Stimulated activated CD4-positive, alpha-beta T cell treated with anti-CD3 and anti-CD28 coated beads, Interleukin-15, amount 100 ng/mL, for 1 hour (primary cell): ENCODE measurements at places on chromosomes 2 and 18.

DNA sequence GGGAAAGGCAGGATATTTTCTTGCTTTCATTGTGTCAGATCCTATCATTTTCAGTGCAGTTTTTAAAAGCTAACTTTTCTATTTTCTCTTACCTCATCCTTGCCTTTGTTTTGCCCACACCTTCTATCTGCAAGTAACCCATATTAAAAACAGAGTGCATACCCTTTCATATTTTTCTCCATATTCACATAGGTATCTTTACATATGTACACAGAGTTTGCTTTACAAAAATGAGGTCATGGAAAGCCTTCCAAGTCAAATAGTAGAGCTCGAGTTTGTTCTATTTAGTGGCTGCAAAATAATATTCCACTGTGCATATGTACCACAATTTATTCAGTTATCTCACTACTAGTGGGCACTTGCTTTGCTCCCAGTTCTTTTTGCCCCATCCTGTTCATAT is 3.9 kb upstream of the DHRS9 start:
- DNase-seq: no peak

- no peak for DNase-seq
Observed at GRCh38 chr2:157782057-157782845, 93.9 kb downstream of the ACVR1 start.

DNA sequence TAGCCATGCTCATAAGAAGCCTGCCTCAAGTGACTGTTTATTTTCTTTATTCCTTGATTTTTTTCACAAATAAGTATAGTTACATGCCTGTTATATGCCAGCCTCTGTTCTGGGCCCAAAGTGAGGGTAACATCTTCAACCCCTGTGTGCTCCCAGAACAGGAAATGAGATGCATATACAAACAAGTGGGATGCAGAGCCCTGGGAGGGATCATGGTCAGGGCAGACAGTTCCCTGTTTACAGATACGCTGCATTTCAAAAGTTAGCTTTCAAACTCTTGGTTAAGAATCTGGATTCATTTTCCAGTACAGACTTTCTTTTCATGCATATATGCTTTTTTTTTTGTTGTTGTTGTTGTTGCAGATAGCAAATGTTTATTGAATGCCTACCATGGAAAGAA is 24.4 kb downstream of the GPR39 start:
- no peak for DNase-seq

- DNase-seq: no peak
Observed at GRCh38 chr2:51068237-51068636, 36.3 kb upstream of the NRXN1 start.

DNA sequence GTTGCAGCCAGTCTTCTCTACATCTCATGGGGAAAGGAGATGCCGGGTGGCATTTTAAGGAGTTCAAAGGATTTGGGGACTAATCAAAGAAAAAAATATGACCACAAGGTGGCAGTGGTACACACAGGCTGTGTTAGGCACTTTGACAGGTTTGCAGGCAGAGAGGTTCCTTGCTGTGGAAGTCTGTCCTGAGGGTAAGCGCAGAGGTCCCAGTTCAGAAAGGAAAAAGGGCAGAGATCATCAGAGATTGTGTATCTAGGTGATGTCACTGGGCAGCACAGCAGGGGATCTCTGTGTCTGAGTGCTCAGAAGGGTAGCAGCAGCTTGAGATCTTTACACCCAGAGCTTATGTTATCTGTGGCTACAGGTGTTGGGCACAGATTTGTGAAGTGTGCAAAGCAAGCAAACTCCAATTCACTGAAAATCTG is 231.4 kb downstream of the LRRTM1 start:
- no peak for DNase-seq

DNA sequence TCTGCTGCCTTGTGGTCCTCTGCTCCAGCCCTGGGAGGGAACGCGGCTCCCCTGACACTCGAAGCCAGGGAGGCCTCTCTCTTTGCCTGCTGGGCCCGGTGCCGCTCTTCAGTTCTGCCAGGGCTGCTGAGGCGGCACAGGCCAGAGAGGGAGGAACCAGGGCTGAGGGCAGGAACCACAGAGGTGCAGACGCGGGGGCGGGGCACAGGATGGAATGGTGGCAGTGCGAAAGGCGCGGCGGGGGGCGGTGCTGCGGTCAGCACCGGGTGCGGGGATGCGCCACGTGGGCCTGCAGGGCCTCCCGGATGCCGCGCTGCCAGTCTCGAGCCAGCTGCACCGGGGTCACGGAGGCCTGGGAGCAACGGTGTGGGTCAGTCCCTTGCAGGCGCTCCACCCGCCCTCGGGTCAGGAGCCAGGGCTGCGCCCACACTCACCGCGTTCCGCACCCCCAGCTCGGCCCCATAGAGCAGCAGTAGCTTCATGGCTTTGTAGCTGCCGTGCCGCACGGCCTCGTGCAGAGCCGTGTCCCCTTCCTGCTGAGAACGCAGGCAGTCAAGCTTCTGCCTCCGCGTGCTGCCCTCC is 4.4 kb downstream of the ANKRD23 start:
- DNase-seq: peak; percentile 61

GRCh38 chr2:28155627-28156026 is 237.0 kb upstream of the FOSL2 start:
- DNase-seq: no peak

GRCh38 chr2:128499367-128500137 is 180.9 kb upstream of the HS6ST1 start:
- no peak for DNase-seq

DNA sequence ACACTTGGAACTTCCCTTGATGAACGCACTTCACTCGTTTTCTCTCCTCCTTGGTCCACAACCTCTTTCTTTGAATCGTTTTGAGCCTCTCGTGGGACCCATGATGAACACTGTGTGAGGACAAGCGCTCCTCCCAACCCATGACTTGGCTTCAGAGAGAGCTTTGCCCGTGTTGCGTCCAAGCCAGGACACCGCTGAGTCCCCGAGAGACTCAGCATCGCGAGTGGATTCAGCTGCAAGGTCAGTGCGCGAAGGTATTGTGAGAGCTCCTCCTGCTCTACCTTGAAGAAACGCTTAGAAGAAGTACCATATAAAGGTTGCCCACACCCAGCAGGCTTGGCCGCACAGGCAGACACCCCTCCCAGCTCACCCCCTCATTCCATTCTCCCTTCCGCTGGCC is 58.7 kb downstream of the ZNF516 start:
- no peak for DNase-seq

- DNase-seq: no peak
Observed at GRCh38 chr2:66439812-66440542, 5.1 kb downstream of the MEIS1 start.

- no peak for DNase-seq
Observed at GRCh38 chr2:106165561-106165960, 28.5 kb downstream of the UXS1 start.

DNA sequence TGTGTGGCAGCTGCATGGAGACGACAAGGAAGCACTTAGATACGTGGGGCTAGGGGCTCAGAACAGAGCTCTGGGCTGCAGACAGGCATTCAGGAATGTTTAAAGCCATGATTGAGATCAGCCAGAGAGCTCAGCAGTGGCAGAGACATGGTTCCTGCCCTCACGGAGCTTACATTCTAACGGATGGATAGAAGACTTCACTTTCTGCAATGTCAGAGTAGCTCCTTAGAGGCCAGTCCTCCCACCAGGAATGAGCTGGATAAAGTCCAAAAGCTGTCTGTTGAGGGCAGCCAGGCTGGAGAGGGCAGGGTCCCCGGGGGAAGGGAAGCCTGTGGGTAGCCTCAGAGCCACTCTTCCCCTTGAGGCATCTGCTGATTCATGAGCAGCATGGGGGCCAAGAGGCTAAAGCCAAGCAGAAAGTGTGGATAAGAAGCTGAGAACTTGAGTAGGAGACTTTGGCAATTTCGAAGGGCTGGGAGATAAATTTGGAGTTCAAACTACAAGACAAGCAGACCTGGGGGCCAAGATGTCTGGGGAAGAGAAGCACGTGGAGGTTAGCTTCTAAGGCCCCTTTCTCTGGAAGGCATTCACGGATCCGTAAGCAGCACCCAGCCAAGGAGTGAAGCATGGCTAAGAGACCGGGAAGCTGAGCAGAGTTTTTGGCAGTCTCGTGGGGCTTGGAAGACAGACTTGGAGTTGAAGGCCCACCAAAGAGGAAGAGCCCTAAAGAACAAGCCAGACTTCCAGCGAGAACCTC is 9.7 kb upstream of the CIB4 start:
- DNase-seq: no peak

GRCh38 chr2:184599872-184600222 is 1.5 kb downstream of the ZNF804A start:
- no peak for DNase-seq

DNA sequence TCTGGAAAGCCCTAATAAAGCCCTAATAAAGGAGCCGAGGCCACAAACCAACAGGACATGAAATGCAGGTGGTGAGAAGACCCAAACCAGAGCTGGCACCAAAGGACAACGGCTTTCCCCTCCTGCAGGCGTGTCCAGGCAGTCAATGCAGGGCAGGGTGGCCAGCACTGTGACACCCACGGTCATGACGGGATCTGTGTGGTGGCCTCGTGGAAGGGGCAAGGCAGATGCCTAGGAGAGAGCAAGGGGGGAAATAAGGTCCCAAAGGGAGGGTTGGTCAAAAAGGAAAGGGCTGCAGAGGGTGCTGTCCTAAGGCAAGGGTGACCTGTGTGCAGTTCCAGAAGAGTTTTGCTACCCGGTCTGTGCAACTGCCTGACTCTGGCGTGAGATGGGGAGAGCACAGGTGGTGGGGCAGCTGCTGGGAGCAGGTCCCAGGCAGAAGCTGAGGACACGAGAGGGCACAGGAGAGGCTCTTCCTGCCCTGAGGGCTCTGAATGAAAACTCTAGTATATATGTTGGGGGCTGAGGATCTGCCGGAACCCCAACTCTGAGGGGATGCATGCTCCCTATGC is 156.7 kb downstream of the TPO start:
- DNase-seq: no peak

DNA sequence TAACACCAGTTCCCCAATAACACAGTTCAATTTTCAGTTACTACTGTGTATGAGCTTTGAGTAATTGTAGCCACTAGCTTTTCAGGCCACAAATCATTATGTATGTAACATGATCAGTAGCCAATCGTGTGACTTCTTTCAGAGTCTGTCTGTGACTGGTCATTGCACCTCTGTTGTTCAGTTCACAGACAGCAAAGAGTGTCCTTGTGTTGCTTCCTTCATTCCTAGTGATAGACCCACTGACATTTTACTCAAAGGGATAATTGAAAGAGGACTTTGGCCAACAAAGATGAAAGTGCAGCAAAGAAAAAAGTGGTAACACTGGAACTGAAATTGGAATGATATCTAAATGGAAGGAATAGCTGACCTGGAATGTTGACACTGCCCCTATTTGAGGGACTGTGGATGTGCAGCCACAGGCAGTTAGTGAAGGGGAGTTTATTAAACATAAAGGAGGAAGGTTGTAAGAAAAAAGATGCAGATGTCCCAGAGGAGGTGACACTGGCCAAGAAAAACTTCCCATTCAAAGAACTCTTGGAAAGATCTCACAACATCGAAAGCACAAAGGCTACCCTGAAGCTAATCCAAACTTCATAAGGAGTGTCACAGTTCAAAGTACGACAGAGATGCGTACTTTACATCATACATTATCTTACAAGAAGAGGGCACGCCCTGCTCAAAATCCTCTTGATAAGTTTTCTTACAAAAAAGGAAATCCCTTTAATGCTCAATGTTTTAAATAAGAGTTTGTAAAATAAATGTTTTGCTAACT is 19.3 kb downstream of the TTC39C start:
- DNase-seq: no peak

DNA sequence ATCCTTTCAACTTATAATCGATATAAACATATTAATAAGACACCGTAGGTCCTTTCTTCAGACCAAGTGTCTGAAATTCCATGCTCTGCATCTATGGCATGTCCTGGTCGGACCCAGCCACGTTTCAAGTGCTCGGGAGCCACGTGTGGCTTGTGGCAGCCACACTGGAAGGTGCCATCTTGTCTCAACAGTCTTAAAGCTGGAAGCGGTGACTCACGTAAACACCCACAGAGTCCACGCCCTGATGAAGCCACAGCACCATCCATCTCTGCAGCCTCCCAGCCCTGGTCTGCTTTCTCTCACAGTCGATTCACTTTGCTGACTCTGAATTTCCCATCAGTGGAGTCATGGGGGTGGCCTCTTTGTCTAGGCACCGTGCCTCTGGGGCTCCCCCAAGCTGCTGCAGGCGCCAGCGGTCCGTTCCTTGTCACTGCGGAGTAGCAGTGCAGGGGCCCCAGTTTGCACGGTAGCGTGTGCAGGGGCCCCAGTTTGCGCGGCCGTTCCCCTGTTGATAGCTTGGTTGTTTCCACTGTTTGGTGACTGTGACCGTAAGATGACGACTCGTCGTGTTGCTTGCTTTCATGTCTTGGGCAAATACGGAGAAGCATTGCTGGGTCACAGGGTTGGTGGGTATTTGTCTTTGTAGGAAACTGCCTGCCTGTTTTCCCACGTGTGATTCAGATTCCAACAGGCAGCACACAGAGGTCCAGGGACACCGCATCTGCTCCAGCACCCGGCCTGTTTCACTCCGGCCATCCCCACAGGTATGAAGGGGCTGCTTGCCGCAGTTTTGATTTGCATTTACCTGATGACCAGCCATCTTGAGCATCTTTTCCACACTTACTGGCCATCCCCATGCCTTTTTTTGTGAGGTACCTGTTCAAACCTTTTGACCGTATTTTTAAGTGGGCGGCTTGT is 240.3 kb downstream of the HDAC4 start:
- DNase-seq: no peak

GRCh38 chr2:201208563-201209252 is 25.8 kb downstream of the CASP10 start:
- no peak for DNase-seq

- DNase-seq: no peak
Observed at GRCh38 chr2:235021752-235022151, 69.9 kb downstream of the SH3BP4 start.

GRCh38 chr2:43737097-43737854 is 36.6 kb upstream of the DYNC2LI1 start:
- no peak for DNase-seq

DNA sequence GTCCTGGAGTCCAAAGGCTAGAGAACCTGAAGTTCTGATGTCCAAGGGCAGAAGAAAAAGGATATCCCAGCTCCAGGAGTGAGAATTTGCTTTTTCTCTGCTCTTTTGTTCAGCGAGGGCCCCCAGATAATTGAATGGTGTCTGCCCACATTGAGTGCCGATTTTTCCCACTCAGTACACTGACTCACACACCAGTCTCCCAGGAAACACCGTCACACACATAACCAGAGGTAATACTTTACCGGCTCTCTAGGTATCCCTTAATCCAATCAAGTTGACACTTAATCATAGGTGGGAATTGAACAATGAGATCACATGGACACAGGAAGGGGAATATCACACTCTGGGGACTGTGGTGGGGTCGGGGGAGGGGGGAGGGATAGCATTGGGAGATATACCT is 161.5 kb downstream of the WDR7 start:
- no peak for DNase-seq

- DNase-seq: no peak
Observed at GRCh38 chr2:234880551-234881211, 71.1 kb upstream of the SH3BP4 start.

DNA sequence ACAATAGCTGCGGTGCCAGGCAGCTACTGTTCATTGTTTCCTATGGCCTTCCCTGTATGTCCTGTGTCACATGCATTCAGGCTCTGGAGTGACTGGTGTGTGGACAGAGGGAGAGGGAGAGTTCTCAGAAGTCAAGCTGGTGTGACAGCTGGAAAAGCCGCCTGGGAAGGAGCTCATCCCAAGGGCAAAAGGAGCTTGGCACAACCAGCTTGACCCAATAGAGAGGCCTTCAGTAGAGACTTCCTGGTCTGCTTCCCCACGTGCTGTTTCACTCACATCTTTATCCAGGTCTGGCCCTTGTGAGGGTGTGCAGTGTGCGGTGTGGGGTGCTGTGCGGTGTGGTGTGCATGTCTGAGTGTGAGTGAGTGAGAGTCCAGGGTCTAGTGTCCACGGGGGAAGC is 11.1 kb upstream of the NT5DC4 start:
- DNase-seq: no peak

GRCh38 chr2:67015681-67016080 is 381.5 kb upstream of the ETAA1 start:
- no peak for DNase-seq
